ENCODE measurements at places on chromosomes 12 and 14.

DNA sequence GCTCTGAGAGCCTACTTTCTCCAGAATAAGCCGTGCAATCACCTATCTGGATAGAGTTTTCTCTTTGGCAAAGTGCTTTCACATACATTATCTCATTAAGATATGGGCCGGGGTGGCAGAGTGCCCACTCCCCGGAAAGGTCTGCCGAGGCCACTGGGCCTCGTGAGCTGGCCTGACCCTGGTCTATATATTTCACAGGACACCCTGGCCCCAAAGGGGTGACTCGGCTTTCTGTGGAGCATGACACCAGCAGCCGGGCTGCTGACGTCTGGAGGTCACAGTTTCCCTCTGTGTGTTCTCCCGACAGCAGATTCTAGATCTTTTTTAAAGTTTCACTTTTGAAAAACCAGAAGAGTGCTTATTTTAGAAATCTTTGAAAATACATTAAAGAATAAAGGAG is 27.9 kb upstream of the ATP2A2 start:
- no peak for DNase-seq

DNA sequence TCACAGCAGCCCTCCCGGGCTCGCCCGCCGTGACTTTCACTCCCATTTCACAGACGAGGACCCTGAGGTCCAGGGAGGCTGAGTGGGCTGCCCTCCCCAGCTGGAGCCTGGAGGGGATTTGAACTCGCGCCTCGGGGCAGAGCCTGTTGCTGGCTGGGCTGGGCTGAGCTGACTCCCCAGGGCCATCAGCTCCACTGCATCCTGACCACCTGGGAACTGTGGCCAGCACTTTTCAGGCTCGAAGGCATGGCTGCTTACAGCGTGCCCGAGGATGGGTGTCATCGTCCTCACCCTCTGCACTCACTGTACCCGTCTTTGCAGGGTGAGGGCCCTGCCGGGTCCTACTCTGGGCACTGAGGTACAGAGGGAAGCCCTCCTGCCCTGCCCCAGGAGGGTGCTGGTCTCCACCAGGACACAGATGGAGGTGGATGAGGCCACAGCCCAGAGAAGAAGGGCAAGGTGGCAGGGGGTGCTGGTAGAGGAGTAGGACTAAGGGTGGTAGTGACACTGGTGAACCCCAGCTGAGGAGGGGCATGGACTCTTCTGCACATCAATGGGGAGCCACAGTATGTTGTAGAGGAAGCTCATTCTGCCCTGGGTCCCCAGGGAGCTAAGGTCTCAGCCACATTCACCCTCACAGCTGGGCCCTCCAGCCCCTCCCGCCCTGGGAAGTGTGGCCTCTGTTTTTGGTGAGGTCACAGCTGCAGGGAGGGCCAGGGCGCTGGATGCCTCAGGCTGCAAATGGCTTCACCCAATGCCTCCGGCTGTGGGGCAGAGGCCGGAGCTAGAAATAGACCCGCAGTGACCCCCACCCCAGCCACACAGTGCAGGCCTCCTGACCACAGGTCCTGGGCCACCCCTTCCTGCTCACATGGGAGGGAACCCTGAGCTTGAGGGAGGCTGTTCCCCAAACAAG is 365.1 kb upstream of the SFSWAP start:
- DNase-seq = peak; percentile 13

- DNase-seq = no peak
Observed at GRCh38 chr14:68774771-68775613, 17.9 kb downstream of the ZFP36L1 start.

- DNase-seq = no peak
Observed at GRCh38 chr14:29062976-29063375, 296.4 kb downstream of the FOXG1 start.

- DNase-seq = no peak
Observed at GRCh38 chr12:92020983-92021665, 124.5 kb downstream of the BTG1 start.

GRCh38 chr12:80622271-80622670 is 85.2 kb upstream of the MYF6 start:
- DNase-seq = no peak

DNA sequence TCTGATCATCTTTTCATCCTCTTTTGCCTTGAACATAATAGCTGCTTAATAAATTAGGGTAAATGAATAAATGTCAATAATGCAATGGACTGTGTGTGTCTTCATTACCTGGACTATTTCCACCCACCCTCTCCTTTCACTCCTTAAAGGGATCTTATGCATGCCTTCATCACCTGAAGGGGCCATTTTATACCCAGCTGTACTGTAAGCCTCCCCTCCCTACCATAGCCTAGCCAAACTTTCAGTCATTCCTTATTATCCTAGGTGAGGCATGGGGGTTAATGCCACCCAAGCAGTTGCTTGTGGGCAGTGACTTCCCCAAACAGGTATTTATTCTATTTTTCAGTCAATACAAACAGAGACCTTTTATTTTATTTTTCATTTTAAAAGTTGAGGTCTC is 127.8 kb upstream of the PARP11 start:
- DNase-seq = no peak

DNA sequence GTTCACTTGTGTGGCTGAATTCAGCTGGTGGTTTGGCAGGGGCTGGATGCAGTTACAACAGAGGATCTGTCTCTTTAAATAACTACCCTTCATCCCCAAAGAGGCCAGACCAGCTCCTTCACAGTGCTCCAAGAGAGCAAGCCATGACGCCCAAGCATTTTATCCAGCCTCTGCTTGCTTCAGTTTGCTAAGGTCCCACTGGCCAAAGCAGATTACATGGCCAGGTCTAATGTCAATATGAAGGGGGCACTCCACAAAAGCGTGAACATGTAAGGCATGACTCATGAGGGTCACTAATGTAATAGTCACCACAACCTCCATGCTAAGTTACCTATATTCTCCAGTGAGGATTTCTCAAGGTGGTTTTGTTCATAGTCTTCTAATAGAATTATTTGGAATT is 62.9 kb downstream of the MARK3 start:
- DNase-seq = no peak

GRCh38 chr12:52004042-52004648 is 2.6 kb upstream of the TAMALIN start:
- DNase-seq = no peak

GRCh38 chr12:79527473-79527872 is 163.3 kb downstream of the PAWR start:
- DNase-seq = no peak

DNA sequence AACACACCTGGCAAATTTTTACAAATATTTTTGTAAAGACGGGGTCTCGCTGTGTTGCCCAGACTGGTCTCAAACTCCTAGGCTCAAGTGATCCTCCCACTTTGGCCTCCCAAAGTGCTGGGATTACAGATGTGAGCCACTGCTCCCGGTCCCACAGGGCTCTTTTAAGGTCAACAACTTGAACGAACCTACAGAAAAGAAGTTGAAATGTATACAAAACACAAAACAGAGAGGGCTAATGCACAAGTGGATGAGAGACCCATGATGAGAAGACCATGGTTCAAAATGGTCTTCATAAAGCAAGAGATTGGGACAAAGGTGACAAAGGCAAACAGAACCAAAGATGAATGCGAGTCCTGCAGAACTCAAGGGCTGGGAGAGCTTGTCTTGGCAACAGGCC is 91.4 kb downstream of the CALM1 start:
- no peak for DNase-seq

DNA sequence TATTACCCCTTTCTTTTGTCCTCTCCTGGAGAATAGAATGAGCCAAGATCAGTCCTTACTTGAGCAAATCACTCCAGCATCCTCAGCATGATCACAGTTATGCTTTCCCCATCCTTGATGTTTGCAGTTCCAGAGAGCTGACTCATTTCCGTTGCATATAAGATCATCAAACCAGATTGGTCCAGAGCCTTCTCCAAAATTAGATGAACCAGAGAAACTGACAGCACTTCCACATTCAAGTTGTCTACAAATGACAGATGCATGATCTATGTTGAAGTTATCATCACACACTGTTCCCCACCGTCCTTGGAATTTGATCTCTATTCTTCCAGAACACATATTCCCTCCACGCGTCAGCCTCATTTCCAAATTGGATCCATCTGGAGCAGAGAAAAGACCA is 4.8 kb downstream of the CD163 start:
- DNase-seq = no peak

DNA sequence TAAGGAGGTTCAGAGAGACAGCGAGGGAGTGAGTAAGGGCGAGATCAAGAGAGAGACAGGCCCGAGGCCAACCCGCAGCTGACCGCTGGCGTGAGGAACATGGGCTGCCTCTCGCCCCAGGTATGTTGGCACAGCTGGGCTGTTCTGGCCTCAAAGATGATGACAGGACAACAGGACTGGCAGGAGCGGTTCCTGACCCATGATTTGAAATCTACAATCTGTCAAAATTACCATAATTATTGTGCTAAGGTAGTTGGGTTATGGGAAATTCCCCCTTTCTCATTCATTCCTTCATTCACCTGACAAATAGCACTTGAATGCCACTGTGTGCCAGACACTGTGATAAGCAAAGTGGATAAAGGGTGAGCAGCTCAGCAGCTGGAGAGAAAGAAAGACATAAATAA is 5.1 kb upstream of the ENDOU start:
- DNase-seq = no peak

- DNase-seq = no peak
Observed at GRCh38 chr12:127273626-127274025, 993.3 kb upstream of the TMEM132C start.

GRCh38 chr14:89418976-89419375 is 1.9 kb upstream of the FOXN3 start:
- DNase-seq = no peak

GRCh38 chr12:21757735-21758134 is 16.8 kb downstream of the KCNJ8 start:
- no peak for DNase-seq

GRCh38 chr12:3119756-3120601 is 42.8 kb downstream of the TSPAN9 start:
- no peak for DNase-seq

DNA sequence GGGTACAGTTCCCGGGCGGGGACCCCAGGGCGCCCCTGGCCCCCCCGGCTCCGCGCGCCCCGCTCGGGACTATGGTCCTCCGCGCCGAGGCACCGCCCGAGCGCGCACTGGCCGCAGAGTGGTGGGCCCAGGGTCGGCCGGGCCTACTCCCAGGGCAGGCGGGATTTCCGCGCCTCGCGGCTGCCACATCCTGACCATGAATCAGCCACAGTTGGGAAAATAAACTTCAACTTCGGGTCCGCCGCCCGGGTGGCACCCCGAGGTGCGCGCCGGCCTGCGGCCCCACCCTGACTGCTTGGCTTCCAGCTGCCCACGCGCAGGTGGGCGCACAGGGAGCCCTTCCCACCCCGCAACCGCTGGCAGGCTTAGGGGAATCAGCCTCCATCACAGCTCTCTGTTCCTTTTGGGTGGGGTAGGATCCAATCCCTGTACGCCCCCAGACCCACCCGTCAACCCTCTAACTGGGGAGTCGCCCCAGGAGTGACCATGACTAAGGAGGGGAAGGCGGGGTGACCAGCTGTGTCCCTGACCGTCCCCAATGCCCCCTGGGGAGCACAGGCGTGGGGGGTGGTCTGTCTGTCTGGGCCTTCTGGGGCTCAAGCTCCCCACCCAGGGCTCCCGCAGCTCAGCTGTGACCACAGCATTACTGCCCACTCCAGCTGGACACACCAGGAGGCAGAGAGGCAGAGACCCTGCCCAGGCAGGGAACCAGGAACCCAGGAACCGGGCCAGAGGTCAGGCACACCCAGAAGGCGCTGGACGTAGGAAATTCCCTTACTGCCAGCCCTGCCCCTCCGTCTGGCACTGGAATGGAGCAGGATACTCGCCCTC is 678 bp downstream of the INF2 start:
- peak; percentile 44 for DNase-seq

- DNase-seq = no peak
Observed at GRCh38 chr12:12436831-12437345, 80.0 kb downstream of the BORCS5 start.

DNA sequence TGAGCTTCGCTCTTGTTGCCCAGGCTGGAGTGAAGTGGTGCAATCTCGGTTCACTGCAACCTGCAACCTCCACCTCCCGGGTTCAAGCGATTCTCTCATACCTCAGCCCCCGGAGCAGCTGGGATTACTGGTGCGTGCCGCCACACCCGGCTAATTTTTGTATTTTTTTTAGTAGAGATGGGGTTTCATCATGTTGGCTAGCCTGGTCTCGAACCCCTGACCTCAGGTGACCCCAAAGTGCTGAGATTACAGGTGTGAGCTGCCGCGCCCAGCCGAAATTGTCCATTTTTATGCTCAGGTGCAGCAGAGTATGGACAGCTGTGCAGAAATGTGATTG is 19.2 kb upstream of the CYP46A1 start:
- no peak for DNase-seq

DNA sequence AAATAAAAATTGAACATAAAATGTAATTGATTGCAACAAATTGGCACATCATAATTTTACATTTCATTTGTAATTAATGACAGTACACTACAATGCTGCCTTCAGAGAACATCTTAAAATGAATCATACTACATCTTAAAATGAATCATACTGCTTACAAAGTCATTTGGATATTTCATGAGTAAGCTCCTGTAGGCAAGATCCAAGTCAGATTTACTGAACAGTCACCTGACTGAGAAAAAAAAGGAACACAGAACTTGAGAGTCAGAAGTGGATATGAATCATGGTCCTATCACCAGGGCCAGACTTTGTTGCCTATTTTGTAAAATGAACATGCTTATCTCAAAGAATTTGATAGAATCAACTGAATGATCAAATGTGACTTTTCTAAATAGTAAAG is 32.7 kb upstream of the FBLN5 start:
- no peak for DNase-seq

DNA sequence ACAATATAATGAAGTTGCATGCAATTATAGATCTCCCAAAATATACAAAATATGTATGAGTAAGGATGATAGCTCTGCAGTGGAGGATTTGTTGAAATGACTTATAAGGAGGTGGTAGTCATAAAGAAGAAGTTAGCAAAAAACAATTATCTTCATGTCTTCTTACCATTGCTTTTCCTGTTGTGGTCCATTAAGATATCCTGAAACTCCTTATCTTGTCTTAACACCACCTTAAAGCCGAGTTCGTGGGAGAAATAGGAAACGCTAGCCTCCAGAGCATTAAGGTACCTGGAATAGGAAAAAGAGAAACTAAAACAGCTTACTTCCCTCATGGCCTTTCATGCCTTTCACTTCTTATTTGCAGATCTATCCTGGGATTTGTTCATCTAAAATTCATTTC is 15.2 kb downstream of the GUCY2C start:
- no peak for DNase-seq

DNA sequence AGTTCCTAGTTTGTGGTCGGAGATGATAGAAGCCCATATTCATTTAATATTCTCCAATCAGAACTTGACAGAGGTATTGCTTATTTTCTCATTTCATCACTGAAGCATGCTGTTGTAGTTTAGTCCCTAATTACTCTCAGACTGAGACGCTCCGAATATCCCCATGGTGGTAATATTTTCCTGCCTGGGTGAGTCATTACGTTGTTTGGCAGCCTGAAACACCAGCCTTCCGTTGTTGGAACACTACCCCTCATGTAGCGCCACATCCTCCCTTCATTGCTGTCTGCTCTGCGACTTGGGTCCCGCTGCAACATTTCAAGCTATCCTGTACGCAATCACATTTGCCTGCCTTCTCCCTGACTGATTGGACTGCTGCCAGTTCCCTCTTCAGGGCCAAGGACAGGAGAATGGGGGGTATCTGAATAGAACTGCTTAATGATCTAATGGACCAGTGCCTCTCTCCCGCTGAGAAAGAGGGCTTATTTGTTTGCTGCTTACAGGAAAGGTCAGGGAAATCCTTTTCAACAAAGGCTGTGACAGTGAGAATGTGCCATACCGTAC is 369.1 kb downstream of the NPAS3 start:
- no peak for DNase-seq

- DNase-seq = no peak
Observed at GRCh38 chr12:128459067-128459466, 192.1 kb downstream of the TMEM132C start.

GRCh38 chr14:97180304-97181200 is 383.4 kb downstream of the VRK1 start:
- no peak for DNase-seq

All from stimulated activated CD8-positive, alpha-beta memory T cell treated with anti-CD3 and anti-CD28 coated beads, Interleukin-4, amount 100 ng/mL, for 48 hours (primary cell).